Small intestine (tissue), 16 donors: ENCODE measurements at places on chromosomes 12 and 14. TPM values are rescaled to one million over a fixed set of nuclear protein-coding genes. Genes with fewer than 3 reads are reported as not detected.
A peak's percentile ranks its signal among the peaks of the same experiment; 100 is the strongest.

The RNF212B gene
- 0.45 TPM for polyA plus RNA-seq

The TMEM229B gene
- 11.4 TPM for polyA plus RNA-seq

The TMEM132D gene
- polyA plus RNA-seq, result 0.21 TPM

The KRT72 gene
- not detected for polyA plus RNA-seq

The NANOG gene
- polyA plus RNA-seq, result 0.19 TPM

The SMCO2 gene
- polyA plus RNA-seq, result 0.34 TPM

The FOXN4 gene
- polyA plus RNA-seq, result not detected

The COX8C gene
- not detected for polyA plus RNA-seq

The PHLDA1 gene
- 8.3 TPM for polyA plus RNA-seq

The SSTR1 gene
- polyA plus RNA-seq, result 10.9 TPM

The DNAJC22 gene
- 16.3 TPM for polyA plus RNA-seq

The ASPG gene
- polyA plus RNA-seq, result 2.7 TPM

DNA sequence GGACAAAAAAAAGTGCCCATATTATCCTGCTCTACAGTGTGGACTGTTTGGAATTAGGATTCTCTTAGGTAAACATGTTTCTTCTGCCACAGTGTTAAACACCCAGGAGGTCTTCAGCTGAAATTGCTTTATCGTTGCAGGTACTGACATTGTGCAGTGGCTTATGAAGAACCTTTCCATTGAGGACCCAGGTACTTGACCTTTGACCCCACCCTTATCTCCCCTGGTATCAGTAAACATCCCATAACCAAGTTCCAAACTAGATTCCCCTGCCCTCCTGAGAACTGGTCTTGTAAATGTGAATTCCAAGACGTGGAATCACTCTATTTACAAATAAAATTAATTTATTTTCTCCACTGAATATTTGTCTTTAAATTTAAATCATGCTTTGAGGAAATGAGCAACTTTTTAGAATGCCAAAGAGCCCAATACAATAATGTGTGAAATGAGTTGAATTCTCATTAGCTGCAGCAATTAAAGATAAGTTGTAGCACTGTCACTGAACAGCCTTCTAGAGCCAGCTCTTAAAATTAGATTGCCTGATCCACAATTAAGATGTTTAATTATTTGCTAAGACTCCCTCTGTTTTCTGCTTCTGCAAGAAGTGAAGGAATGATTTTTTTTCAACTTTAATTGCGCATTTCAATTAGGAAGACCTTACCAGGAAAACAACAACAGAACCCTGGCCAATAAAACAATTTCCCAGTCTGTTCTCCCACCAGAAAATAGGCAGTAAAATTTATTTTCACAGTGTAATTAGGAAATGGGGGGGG, 439.3 kb downstream of the DPF3 start:
- H3K27me3 ChIP-seq, result no peaks in the 10 kb centered on the region
- no peaks in the 10 kb centered on the region for H3K4me1 ChIP-seq
- no peak overlapping the region for H3K4me3 ChIP-seq

DNA sequence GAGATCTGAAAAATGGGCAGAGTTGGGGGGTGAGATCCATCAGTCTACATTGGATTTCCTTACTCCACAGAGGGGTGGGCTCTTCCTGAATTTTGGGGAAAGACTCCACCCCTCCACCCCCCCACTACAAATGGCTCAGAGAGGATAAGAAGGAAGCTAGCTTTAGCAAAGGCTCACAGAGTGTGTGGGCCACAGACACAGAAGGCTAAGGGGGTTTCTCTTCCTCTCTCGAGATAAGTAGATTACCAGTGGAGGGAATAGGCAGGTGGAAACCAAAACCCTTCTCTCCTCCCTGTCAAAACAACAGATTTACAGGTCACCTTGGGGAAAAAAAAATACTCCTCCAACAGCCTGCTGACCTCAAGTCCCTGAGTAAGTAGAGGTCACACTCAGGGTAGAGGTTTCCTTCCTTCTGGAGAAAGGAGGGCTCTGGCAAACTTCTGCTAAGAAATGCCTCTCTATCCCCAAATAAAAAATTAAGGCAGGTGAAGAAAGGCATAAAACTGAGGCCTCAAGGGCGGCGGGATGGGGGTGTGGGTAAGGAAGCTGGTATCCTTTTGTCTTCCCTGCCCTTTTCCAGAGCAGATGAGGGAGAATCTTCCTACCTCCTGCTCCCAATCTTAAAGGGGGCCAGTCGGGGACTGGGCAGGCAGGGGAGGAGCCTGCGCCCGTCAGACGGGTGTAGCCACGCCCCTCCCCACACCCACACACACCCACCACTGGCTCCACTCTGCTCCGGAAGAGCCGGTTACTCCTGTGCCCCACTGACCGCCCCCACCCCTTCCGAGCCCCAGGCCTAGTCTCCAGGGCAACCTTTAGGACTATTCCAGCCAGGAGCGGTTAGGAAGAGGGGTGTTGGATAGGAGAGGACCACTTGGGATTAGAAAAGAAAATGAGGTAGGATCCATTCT, 1.9 kb upstream of the BAZ2A start:
- peaks cover 22% of the 10 kb centered on the region for H3K4me1 ChIP-seq
- no peaks in the 10 kb centered on the region for H3K27me3 ChIP-seq
- DNase-seq, result peak; percentile 82

DNA sequence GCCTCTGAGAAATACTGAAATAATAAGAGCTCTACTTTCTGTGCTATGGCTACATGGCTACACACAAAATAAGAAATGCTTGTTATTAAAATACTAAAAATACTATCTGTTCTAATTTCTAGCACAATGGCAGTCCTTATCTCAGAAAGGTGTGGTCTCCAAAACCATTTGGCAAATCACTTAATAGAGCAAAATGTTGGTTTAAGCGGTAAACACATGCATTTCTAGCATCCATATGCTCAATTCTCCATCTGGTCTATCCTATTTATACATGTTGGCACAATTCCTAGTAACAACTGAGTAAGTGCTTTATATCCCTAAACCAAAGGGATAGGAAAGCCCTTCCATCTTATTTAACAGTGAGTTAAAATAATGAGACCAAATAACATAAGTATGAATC, 107.0 kb downstream of the PAPLN start:
- no peak overlapping the region for H3K27ac ChIP-seq
- H3K36me3 ChIP-seq, result peaks cover 18% of the 10 kb centered on the region
- H3K4me3 ChIP-seq, result no peak overlapping the region
- no peak for DNase-seq

GRCh38 chr14:87899228-87899627, 93.8 kb downstream of the GALC start:
- peaks cover 3% of the 10 kb centered on the region for H3K27me3 ChIP-seq
- H3K4me3 ChIP-seq, result no peak overlapping the region
- no peaks in the 10 kb centered on the region for H3K36me3 ChIP-seq
- H3K4me1 ChIP-seq, result no peaks in the 10 kb centered on the region

- H3K4me3 ChIP-seq, result no peak overlapping the region
- H3K4me1 ChIP-seq, result no peaks in the 10 kb centered on the region
- peak overlapping the region; percentile 85 for H3K27ac ChIP-seq
- no peaks in the 10 kb centered on the region for H3K36me3 ChIP-seq
Observed at GRCh38 chr14:103199124-103199523, 75.9 kb downstream of the TNFAIP2 start.

- no peaks in the 10 kb centered on the region for H3K27me3 ChIP-seq
- H3K4me1 ChIP-seq, result no peaks in the 10 kb centered on the region
- no peaks in the 10 kb centered on the region for H3K36me3 ChIP-seq
- no peak overlapping the region for H3K4me3 ChIP-seq
- H3K27ac ChIP-seq, result no peak overlapping the region
Observed at GRCh38 chr12:121086781-121087295, 45.8 kb upstream of the P2RX7 start.

DNA sequence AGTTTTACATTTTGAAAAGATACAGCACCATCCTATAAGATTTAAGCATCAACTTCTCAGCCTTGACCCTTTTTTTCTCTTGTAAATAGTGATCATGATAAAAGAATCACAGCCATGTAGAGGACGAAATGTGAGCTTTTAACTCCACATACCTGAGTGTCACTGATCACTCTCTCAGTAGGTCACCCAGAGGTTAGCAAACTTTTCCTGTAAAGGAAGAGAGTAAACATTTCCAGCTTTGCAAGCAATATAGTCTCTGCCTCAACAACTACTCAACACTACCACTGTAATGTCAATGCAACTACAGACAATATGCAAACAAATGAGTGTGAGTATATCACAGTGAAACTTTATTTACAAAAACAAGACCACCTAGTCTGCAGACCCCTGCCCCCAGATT, 912.1 kb downstream of the DIO2 start:
- no peak for DNase-seq
- H3K27ac ChIP-seq, result no peak overlapping the region
- H3K4me1 ChIP-seq, result no peaks in the 10 kb centered on the region
- no peaks in the 10 kb centered on the region for H3K36me3 ChIP-seq
- H3K27me3 ChIP-seq, result no peaks in the 10 kb centered on the region
- no peak overlapping the region for H3K4me3 ChIP-seq

GRCh38 chr12:115223322-115223721, 539.3 kb upstream of the TBX3 start:
- H3K27me3 ChIP-seq, result no peaks in the 10 kb centered on the region
- H3K36me3 ChIP-seq, result no peaks in the 10 kb centered on the region
- H3K4me1 ChIP-seq, result no peaks in the 10 kb centered on the region
- no peak overlapping the region for H3K27ac ChIP-seq
- DNase-seq, result no peak

DNA sequence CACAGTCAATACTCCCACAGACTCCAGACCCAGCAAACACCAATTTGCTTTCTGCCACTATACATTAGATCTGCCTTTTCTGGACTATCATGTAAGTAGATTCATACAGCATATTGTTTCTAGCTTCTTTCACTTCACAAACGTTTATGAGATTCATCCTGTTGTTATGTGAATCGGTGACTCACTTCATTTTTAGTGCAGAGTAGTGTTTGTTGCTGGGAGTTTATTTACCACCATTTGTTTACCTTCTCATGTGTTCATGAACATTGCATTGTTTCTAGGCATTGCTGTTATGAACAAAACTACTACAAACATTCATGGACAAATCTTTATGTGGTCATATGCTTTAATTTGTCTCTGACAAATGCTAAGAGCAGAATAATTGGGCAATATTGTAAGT, 807.8 kb upstream of the TMEM132C start:
- H3K27me3 ChIP-seq, result peaks cover 11% of the 10 kb centered on the region
- no peaks in the 10 kb centered on the region for H3K4me1 ChIP-seq
- H3K36me3 ChIP-seq, result no peaks in the 10 kb centered on the region
- DNase-seq, result no peak

GRCh38 chr12:128940974-128941373, 87.7 kb downstream of the GLT1D1 start:
- H3K27ac ChIP-seq, result no peak overlapping the region
- H3K36me3 ChIP-seq, result no peaks in the 10 kb centered on the region
- no peaks in the 10 kb centered on the region for H3K4me1 ChIP-seq
- no peak overlapping the region for H3K4me3 ChIP-seq
- DNase-seq, result no peak
- H3K27me3 ChIP-seq, result no peaks in the 10 kb centered on the region

DNA sequence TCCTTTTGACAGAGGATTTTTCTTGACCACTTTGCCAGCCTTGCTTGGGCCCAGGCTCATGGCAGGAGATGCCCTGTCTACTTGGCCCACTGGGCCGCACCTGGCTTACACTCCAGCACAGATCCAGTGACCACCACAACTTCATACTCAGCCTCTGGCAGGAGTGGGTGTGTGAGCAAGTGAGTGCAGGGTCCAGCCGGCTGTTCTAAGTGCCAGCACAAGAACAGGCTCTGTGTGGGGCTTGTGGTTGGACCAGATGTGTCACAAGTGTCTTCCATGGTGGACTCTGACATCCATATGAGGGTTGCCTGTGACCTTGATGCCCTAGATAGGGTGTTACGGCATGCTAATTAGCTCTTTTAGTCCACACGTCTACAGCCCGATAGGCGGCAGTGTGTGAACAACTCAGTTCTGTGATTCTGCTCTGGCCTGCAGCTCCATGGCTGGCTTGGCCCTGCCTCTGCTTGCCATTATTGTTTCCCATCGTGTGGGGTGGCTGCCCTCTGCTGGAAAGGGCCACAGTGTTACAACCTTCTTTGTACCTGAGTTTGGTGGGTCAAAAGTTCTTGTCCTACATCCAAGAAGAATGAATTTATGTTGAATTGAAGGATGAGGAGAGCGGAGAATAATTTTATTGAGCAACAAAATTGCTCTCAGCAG, 1089.1 kb downstream of the SLC6A15 start:
- DNase-seq, result peak; percentile 15
- no peak overlapping the region for H3K27ac ChIP-seq
- H3K36me3 ChIP-seq, result no peaks in the 10 kb centered on the region
- H3K27me3 ChIP-seq, result no peaks in the 10 kb centered on the region
- H3K4me1 ChIP-seq, result no peaks in the 10 kb centered on the region
- H3K4me3 ChIP-seq, result no peak overlapping the region

DNA sequence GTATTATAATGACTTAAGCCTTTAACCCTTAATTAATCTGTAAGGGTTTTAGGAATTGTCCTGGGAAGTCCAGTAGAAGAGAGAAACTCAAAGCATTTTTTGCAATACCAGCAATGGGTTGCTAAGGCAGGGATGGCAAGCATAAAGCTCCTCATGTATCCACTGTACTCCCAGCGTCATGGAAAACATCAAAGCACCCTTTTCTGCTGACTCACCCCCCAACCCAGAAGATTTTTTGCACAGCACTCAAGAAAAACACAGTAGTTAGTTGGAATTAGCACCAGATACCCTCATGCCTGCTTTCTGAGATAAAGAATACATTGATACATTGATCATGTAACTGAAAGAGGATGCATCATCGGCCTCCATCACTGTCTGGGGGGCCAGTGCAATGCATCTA, 199.1 kb upstream of the CNOT2 start:
- H3K4me3 ChIP-seq, result no peak overlapping the region
- no peak for DNase-seq
- no peaks in the 10 kb centered on the region for H3K36me3 ChIP-seq
- peaks cover 5% of the 10 kb centered on the region for H3K4me1 ChIP-seq
- H3K27me3 ChIP-seq, result no peaks in the 10 kb centered on the region

DNA sequence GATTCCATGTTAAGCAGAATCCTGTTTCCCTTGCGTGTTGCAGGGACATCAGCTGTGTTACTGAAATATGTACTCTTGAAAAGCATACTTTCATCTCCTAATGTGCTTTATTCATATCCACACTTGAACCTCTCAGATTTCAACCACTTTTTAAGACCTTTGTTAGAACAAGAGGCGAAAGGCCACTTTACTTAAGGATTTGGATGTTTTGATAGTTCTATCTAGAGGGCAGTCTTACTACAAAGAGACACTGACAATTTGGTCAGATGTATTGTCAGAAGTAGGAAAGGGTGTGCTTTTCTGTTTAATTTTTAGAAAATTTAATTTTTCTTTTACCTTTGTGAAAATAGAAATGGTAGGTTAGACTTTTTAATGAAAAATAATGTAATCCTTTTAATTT, 267.9 kb downstream of the TMTC2 start:
- no peaks in the 10 kb centered on the region for H3K36me3 ChIP-seq
- H3K4me3 ChIP-seq, result no peak overlapping the region
- H3K27ac ChIP-seq, result no peak overlapping the region

DNA sequence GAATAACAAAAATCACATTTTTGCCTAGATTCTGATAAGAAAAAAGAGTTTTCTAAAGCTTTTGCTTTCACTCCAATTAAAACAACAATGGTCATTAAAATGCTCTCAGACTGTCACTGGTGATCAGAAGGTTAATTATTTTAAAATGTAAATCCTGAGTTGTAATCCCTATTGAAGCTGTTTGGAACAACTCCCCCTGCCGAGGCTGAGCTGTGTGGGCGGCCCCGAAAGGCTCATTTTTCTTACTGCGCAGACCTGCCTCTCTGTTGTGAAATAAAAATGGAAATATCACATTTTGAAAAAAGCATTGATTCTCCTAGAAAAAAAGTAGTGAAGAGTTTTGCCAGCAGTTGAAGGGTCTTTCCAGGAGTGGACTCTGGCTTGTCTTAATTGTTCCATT, 174.8 kb upstream of the CDKN3 start:
- H3K36me3 ChIP-seq, result no peaks in the 10 kb centered on the region
- H3K4me1 ChIP-seq, result peaks cover 4% of the 10 kb centered on the region
- no peak for DNase-seq
- no peak overlapping the region for H3K4me3 ChIP-seq

- DNase-seq, result no peak
- H3K27me3 ChIP-seq, result no peaks in the 10 kb centered on the region
- no peak overlapping the region for H3K4me3 ChIP-seq
- no peaks in the 10 kb centered on the region for H3K36me3 ChIP-seq
Observed at GRCh38 chr12:104938371-104938770, 19.7 kb downstream of the SLC41A2 start.
